ENCODE measurements at places on chromosomes 1 and 21.
A peak's percentile ranks its signal among the peaks of the same experiment; 100 is the strongest.

GRCh38 chr1:77768006-77768405, 8.4 kb upstream of the USP33 start:
- no peak for DNase-seq

- no peak for DNase-seq
Measured at GRCh38 chr1:172390301-172390682, 30.2 kb upstream of the C1orf105 start.

DNA sequence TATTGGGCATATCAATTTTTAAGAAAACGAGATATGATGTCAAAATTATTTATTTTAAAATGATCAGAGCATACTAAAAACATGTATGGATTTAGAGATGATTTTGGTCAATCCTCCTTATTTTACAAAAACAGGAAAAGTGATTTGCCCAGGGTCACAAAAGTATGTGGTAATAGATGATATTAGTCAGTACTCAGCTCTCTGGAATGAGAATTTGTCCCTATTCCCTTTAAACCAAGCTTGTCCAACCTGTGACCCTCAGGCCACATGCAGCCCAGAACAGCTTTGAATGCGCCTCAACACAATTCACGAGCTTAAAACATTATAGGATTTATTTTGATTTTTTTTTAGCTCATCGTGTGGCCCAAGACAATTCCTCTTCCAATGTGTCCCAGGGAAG, 104.7 kb downstream of the AKT3 start:
- DNase-seq = no peak

GRCh38 chr21:32403201-32403777, 9.2 kb upstream of the EVA1C start:
- peak; percentile 45 for DNase-seq

- no peak for DNase-seq
Measured at GRCh38 chr1:110425612-110426152, 18.2 kb upstream of the LAMTOR5 start.

- peak; percentile 86 for DNase-seq
Measured at GRCh38 chr1:10724052-10724494, 72.4 kb downstream of the CASZ1 start.

DNA sequence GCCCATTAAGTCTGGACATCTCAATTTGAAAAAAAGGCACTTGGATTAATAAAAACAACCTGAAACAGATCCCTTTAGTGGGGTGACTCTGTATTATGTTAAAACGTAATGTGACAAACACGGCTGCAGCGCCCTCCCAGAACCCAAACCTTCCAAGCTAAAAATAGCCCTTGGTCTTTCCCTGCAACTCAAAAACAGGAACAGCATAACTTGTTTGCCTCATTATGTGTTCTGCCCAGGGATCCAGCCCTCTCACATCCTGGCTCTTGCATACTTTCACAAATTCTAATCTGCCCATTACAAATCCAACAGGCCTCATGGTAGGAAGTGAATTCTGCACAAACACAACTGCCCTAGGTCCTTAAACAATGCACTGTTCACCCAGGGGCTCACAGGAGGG, 94.7 kb upstream of the GADD45A start:
- DNase-seq = no peak

GRCh38 chr1:119882132-119883049, 13.9 kb downstream of the ADAM30 start:
- no peak for DNase-seq

DNA sequence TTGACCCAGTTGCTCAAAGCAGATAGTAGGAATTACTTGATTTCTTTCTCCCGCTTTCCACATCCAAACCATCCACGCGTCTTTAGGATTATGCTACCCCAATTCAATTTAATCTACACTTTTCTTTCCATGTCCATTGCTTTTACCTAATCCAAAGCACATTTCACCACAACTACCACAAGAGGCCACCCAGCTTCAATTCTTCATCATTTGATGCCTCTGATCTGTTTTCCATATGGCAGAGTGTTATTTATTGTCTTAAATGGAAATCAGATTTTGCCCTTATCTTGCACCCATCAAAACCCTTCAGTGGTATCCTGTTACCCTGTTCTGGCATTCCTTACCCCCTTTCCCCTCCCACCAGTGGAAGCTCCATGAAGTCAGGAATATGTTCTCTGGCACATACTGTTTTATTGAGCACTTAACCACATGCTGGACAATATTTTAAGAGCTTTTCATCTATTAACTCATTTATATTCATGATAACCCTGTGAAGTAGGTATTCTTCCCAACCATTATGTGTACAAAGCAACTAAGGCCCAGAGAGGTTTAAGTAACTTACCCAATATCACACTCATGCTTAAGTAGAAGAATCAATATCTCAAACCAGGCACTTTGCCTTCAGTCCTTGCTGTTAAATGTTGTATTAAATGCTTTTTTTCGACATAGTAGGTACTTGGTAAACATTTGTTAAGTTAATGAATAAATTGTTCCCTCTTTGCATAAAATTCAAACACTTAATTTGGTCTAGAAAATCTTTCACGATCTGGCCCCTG, 34.6 kb downstream of the CLIC4 start:
- DNase-seq = no peak

DNA sequence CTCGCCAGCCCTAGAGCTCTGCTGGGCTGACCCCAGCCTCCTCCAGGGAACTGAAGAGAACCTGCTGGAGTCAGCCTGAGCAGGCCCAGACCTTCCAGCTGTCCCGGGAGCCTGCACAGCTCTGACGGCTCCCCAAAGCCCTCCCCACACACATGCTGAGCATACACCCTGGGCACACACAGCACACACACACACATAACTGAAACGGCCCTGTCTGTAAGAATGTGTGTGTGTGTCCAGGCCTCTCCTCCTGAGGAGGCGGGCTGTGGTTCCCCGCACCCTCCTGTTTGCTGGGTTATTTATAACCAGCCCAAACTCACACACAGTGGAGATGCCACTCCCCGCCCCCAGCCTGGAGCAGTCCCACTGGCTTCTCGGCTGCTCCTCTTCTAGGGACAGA, 20.2 kb downstream of the SDC3 start:
- no peak for DNase-seq

GRCh38 chr21:39694750-39695149, 50.2 kb upstream of the IGSF5 start:
- no peak for DNase-seq

DNA sequence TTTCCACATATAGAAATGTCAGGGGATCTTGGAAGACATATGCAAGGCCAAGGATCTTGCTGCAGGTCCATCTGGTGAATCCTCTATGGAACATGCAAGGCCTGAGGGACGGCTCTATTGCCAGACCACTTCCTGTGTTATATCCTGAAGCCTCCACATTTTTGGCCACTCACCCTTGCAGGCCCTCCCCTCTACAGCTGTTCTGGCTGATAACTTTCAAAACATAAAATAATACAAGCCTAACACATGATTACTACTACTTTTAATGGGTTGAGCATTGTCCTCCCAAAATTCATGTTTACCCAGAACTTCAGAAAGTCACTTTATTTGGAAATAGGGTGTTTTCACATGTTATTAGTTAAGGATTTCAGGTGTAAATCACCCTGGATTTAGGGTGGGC, 18.5 kb upstream of the LYPLAL1 start:
- no peak for DNase-seq

DNA sequence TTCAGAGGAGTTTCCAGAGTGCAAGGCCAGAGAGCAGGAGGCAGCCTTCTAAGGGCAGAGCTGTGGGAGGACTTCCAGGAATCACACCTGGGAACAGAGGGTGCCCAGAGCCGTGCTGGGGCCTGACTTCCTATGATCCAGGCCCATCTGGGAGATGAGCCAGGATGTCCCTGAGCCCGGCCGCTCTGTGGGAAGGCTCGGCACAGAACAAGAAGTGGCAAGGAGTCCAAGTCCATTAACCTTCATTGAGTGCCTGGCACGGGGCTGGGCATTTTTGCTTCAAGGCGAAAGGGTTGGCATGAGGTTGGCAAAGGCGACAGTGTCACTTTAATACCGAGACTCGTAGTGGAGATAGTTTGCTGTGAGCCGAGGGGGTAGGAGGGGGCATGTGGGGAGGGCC, 18.2 kb downstream of the TMEM201 start:
- no peak for DNase-seq

- no peak for DNase-seq
Measured at GRCh38 chr21:35027563-35028450, 21.3 kb downstream of the RUNX1 start.

DNA sequence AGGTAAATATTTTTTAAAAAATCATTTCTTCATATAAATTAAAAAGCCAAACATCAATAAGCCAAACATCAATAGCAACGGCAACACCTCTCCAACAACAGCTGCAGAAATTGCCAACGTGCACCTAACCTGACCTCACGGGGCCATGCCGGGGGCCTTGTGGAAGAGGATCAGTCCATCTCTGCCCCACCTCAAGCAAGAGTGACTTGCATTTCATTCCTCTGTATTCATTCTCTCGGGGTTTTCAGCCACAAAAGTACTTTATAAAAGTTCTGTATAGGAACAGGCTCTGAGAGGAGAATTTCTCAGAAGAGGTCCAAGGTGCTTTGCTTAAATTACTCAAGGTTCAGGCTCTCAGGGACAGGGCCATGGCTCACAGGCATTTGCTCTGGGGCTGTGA, 100.9 kb downstream of the RUNX1 start:
- DNase-seq = no peak
